Epithelial cell of proximal tubule (primary cell): ENCODE measurements at places on chromosomes 16 and 17.

DNA sequence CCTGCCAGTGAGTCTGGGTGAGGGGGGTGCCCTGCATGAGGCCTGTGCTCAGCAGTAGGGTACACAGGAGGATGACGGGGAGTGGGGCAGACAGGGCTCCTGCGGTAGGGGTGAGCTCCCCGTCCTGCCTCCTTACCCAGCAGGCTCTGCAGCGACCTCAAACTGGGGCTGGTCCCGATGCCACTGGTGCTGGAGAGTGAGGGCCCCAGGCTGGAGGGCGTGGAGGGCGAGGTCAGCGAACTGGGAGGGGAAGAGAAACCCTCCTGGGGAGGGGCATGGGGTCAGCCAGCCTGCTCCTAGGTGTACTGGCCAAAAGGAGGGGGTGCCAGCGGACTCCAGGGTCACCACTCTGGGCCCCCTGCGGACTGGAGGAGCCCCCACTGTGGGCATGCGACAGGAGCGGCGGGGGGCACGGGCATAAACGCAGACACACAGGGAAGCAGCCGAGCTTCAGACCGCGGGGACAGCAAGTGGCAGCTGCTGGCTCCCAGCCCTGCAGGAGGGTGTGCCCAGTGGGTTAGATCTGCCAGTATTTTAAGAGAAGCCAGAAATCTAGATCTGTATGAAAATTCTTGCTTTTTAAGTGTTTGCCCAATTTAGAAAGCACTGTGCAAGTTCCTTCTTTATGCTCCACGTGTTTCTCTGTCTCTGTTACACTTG, 9.0 kb upstream of the VASN start:
- DNase-seq, result no peak

GRCh38 chr17:60421273-60422161, 772 bp upstream of the CHCT1 start:
- DNase-seq, result no peak

DNA sequence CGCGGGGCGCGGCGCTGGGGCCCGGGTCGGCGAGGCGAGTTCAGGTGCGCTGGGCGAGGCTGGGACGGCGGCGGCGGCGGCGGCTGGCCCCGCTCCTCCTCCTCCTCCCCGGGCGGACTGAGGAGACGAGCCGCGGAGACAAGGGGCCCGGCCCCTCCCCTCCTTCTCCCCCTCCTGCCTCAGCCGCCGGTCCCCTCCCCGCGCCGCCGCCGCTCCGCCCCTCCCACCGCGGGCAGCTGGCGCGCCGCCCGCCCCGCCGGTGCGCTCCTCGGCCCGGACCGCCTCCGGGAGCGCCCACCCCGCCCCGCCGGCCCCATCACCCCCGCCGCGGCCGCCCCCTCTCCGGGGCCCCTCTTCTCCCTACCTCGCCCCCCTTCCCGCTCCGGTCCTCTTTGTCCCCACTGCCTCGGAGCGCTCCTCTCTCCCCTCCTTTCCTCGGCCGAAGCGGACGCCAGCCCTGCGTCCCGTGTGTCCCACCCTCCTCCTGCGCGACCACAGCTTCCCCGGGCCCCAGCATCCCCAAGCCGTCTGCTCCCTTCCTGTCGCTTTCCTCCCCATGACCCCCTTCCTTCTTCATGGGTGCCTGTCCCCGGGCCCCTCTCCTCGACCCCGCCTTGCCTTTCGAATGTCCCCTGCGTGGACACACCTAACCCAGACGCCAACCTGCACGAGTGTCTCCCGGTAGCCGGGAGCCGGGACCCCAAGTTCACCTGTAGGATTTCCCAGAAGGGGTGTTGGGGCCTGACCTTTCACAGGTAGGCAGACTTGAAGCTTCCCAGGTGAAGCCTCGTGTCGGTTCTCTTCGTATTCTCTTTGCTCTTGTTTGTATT, at the start of gene TOX3:
Gene TOX3 (minus strand): TSS at position 140 of the 830 bp plus-strand sequence. CDS start 420 bp downstream, outside the sequence.
- DNase-seq, result no peak

- DNase-seq, result no peak
These were observed 504.2 kb upstream of the PSMD7 start for GRCh38 chr16:73792199-73793020.

- DNase-seq, result no peak
These were observed 56.0 kb upstream of the FAM20A start for GRCh38 chr17:68657166-68657565.

DNA sequence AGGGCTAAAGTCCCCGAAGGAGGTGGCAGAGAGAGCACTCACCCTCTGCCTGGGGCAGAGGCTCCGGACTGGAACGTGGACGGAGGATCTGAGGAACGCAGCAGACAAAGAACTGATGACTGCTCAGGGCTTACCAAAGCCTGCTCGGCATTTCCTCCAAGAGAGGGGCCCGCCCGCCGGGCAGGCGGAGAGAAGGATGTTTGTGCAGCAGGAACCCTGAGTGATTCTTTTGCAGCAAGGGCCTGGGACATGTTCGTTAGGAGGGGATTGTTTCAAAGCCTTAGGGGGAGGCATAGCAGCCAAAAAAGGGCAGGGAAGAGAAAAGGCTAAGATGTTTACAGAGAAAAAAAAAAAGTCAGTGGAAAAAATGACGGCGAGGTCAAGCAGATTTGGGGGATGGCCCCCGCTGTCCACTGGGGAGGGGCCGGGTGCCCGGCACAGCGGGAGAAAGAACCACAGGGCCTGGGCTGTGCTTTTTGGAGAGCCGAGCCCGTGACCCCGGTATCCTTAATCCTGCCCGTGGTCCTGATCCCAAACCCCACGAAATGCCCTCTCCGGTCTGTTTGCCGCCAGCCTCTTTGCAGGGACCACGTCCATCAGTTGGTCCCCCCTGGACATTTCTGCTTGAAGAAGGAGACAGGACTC, 129.3 kb downstream of the NTN1 start:
- no peak for DNase-seq

DNA sequence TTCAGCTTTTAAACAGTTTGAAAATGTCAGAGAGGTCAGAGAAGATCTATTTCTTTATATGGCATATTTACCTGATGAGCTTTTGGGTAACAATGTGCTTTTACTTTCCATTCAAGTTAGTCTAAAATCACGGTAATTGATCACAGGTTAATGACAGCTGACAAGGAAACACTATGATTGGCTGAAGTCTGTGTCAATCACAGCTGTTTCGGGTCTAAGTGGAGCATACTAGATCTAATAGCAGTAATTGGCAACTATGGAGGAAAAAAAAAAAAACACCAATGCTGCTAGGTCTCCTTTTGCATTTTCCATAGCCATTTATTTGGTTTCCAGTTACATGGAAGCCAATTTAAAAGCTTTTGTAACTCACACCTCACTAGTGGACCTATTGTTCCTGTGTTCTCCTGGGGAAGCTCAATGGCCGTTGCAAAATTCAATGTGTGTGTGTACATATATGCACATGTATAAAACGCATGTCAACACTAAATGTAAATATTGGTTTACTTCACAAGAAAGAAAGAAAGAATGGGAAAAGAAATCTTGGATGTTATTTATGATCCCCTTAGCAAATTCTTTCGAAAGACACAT, 568.3 kb upstream of the ZFHX3 start:
- no peak for DNase-seq

DNA sequence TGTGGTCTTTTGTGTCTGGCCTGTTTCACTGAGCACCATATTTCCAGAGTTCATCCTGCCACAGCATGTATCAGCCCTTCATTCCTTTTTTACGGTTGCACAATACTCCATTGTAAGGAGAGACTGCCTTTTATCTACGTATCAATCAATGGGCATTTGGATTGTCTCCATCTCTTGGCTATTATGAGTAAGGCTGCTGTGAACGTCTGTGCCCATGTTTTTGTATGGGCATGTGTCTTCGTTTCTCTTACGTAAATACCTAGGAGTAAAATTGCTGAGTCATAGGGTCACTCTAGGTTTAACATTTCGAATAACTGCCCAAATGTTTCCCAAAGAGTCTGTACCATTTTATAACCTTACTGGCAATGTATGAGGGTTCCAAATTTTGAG, 202.8 kb upstream of the FOXF1 start:
- no peak for DNase-seq

GRCh38 chr17:83083368-83084201, 4.2 kb downstream of the METRNL start:
- peak; percentile 43 for DNase-seq

GRCh38 chr17:38404174-38404943, 23.9 kb upstream of the ARHGAP23 start:
- DNase-seq, result no peak

- no peak for DNase-seq
These were observed 392.3 kb downstream of the SLC39A11 start for GRCh38 chr17:72700226-72700625.

DNA sequence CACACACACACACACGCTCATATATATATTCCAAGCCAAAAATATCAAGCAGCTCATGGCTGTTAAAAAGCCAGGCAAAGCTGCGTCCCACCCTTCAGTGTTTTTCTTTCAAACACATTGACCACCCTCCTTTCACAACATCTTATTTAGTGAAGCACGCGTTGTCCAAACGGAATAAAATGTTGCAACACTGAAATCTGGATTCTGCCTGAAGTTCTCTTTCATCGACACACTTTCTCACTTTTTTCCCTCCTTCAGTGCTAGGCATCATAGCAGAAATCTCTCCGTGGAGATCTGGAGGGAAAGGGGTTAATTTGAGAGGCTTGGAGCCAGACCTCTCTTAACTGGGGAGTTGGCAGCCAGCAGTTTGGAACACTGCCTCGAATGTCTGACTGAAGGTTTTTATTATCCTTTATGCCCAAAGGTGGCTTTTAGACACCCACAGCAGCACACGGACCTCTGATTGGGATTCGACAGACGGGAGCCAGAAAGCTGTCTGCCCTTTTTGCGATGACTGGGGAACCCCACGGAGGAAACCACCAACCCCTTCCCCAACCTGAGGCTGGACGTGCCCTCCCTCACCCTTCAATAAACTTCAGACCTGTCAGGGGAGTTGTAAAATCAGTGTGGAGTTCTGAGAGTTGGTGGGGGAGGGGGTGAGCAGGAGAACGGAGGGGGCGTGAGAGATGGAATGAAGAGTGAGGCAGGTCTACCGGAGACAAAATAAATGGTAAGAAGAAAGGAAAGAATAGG, 833.6 kb upstream of the SOX9 start:
- no peak for DNase-seq

GRCh38 chr16:1408171-1408837, 6.2 kb downstream of the UNKL start:
- DNase-seq, result no peak

GRCh38 chr17:2211661-2212399, 91.8 kb downstream of the SMG6 start:
- DNase-seq, result no peak

DNA sequence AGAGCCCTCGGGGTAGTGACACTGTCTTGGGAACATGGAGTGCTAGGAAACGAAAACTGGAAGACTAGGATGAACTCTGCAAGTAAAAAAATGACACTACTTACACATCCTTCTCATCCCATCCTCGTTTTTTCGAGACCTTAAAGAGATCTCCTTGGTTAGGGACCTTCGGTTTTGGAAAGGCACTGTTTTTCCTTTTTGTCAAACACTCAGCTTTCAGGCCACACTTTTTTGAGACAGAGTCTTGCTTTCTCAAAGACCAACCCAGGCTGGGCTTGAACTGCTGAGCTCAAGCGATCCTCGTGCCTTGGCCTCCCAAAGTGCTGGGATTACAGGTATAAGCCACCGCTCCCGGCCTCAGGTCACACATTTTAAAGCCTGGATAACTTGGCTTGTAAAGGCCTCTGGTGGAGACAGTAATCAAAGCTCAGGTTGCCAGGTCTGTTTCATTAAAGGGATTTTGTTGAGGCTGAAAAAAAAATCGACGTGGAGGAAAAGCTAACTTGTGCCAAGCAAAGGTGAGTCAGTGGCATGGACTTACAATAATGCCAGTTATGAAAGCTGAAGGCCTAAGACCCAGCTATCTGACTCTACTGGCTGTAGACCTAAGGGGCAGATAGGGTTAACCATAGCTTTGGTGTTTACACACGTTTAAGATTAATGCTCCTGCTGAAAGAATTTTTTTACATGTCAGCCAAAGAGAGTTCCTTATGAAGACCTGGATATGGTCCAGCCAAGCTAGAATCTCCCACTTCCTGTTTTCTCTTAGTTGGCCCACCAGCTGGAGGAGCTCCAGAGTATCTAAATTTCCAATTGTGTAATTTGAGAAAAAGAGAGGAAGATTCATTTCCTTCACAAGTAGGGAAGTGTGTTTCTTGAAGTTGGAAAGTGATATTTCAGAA, 823 bp downstream of the NBR1 start:
- DNase-seq, result peak; percentile 89

- no peak for DNase-seq
These were observed 38.2 kb upstream of the LITAF start for GRCh38 chr16:11624636-11625607.

DNA sequence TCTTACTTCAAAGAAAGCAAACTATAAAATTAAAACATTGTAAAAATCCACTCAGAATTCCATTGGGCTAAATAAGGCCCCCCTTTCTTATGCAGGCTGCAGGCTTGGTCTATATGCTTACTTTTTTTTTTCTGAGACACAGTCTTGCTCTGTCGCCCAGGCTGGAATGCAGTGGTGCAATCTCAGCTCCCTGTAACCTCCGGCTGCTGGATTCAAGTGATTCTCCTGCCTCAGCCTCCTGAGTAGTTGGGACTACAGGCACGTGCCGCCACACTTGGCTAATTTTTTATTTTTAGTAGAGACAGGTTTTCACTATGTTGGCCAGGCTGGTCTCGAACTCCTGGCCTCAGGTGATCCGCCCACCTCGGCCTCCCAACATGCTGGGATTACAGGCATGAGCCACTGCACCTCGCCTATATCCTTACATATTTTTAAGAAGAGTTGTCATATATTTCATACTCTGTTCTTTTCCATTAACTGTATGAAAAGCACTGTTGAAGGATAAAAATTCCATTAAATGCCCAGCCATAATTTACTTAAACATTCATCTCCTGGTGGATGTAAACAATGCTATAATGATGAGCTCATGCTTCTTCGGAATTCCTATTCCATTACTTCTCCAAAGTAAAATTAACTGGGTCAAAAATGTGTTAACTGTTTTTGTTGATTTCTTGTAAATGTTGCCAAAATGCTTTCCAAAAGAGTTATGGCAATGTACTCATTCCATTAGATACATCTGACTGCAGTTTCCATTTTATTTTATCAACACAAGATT, 17.8 kb downstream of the SNN start:
- DNase-seq, result no peak

- no peak for DNase-seq
These were observed 251.9 kb upstream of the AXIN2 start for GRCh38 chr17:65813306-65813705.
